ENCODE measurements at places on chromosomes 13 and 19.

GRCh38 chr13:95247852-95248251 lies 53.4 kb downstream of the ABCC4 start:
- no peak for DNase-seq

GRCh38 chr13:75651013-75651412 lies 14.9 kb downstream of the LMO7 start:
- DNase-seq = no peak

GRCh38 chr19:16361926-16362325 lies 37.3 kb downstream of the KLF2 start:
- no peak for DNase-seq

GRCh38 chr13:91544723-91545122 lies 146.3 kb downstream of the GPC5 start:
- DNase-seq = no peak

- DNase-seq = no peak
Observed at GRCh38 chr19:31438401-31439269, 89.4 kb upstream of the TSHZ3 start.

GRCh38 chr13:42525035-42525504 lies 48.9 kb upstream of the TNFSF11 start:
- DNase-seq = no peak

- no peak for DNase-seq
Observed at GRCh38 chr19:34309368-34310138, 55.2 kb downstream of the GARRE1 start.

DNA sequence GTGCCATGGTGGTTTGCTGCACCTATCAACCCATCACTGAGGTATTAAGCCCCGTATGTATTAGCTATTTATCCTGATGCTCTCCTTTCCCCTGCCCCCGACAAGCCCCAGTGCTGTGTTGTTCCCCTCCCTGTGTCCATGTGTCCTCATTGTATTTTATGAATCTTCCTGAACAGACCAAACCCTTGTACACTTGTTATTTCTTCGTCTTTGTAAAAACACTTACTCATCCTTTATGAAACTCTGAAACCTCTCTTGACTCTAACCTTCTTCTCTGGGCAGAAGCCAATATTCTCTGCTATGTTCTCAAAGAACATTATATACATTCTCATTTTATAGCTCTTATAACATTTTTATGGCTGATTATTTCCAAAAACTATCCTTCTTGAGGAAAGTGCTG lies 746.9 kb downstream of the EFNB2 start:
- DNase-seq = no peak

DNA sequence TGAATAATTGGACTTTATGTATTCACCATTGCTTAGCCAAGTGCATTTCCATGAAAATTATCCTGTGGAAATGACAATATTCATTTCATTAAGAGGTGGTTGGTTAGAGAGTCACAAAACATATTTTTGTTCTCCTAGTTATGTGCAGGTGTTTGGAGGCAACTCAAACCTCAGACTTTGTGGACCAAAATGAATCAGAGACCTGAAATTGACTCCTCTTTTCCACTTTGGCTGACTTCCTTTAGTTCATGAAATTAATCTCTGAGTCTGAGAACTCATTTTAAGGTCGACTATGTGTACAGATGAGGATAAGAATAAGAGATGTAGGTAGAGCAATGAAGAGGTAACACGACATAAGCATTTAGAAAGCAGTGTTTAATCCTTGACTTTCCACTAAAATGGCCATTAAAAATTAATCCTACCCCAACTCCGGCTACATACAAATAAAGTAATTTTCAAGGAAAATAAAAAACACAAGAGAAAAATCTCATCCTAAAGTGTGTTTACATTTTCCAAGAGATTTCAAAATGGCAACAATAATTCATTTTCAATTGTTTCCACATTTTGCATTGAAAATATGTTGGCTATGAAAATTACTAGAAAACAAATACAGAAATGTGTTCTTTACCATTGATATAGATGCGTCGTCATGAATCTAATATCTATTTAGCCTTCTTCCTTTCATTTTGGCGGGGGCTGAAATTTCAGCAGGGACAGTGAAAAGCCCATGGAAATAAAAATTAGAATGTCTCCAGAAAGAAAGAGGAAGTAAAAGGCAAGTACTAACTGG lies 185.4 kb upstream of the CSNK1A1L start:
- no peak for DNase-seq

DNA sequence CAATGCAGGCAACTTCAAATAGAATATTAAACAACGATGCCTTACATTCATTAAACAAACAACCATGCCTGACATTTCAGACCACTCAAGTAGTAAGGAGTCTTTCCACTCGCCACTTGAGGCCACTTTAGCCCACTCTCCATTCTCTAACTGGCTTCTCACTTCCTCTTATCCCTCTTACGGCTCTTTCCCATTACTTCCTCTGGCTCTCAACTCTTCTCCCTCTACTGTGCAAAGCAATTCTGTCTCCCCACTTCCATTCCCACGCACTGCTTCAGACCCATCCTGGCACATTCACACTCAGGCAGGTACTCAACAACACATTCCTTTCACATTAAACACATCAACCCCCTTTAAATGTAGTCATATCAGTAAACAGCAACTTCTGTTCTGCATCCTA lies 229.8 kb upstream of the IPO5 start:
- DNase-seq = no peak

DNA sequence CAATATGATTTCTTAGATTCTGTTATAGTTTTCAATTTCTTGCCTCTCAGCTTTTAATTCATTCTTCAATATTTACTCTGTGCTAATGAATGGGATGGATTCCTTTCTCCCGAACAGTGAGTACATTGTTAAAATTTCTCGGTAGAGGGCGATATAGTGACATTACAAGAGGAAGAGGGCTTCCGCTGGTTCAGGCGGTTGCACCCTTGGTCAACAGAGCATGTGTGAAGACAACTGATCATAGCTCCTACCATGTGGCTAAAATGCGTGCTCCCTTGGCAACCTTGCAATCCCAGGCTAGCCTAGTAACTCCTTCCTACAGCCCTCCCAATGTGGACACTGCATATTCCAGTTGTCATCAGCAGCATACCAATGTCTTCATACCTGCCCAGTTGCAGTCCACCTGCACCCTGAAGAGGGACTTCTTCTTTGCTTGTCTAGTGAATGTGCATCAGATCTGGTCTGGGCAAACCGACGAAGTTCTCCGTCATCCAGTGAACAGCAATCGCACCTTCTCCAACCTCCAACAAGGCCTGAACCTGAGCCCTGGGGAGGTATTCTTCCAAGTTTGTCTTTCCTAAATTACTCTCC lies 653.0 kb upstream of the GPC6 start:
- DNase-seq = no peak

Measured in activated naive CD4-positive, alpha-beta T cell treated with anti-CD3 and anti-CD28 coated beads for 36 hours (primary cell).